ENCODE measurements at places on chromosomes 5 and 9.

DNA sequence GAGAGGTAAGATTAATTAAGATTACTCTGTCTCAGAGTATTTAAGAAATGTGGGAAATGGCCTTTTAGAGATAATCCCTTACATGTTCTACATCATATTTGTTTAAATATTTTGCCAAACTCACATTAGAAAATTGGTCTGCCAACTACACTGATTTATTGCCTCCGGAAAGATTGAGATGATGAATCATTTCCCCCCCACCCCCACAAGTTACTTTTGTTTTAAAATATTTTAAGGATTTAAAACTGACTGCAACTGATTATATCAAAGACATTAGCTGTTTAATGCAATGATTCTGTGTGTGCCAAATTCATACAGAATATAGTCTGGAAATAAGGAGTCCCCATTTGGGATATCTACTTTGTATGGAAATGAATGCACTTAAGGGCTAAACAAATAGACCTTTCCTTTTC lies 674.4 kb downstream of the PRR16 start:
- no peak for DNase-seq

- no peak for DNase-seq
These were observed 203.3 kb upstream of the CDH9 start for GRCh38 chr5:27241564-27242257.

GRCh38 chr5:78805474-78806124 lies 157.0 kb upstream of the LHFPL2 start:
- DNase-seq: no peak

DNA sequence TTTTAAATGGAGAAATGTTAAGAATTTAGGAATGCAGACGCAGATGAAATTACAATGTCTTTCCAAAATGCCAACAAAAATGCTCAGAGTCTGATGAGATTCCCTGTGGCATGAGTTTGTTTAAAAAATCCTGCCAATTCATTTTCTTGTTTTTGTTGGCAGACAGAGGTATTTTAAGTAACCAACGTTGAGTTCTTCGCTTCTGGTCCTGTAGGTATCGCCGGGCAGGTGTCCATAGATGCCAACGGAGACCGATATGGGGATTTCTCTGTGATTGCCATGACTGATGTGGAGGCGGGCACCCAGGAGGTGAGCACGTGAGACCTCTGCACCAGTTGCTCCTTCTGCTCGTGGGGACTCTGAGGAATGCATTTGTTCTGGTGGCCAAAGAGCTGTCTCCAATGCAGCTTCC lies 69.4 kb downstream of the NPR3 start:
- DNase-seq: no peak

- DNase-seq: no peak
These were observed 134.6 kb upstream of the ASTN2 start for GRCh38 chr9:117549444-117549843.

- no peak for DNase-seq
These were observed 35.7 kb upstream of the FBXW11 start for GRCh38 chr5:172042183-172042582.

GRCh38 chr9:131094622-131095021 lies 1.7 kb upstream of the AIF1L start:
- no peak for DNase-seq

DNA sequence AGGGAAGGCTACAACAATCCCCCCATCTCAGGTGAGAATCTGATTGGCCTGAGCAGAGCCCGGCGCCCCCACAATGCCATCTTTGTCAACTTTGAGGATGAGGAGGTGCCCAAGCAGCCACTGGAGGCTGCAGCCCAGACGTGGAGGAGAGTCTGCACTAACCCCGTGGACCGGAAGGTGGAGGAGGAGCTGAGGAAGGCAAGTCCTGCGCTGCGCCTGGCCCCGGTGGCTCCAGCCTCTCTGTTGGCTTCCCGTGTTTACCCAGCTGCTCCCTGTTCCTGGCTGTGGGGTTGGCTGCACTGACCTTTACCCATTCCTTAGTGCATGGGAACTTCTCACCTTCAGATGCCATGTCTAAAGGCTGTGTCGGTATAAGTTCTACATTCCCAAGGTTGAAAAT lies 11.0 kb upstream of the CEL start:
- DNase-seq: no peak

- DNase-seq: no peak
These were observed 215.1 kb upstream of the RPS23 start for GRCh38 chr5:82493221-82493620.

GRCh38 chr5:121833617-121834016 lies 18.1 kb upstream of the FTMT start:
- DNase-seq: no peak

GRCh38 chr5:123438244-123438643 lies 15.0 kb upstream of the CEP120 start:
- DNase-seq: no peak

GRCh38 chr9:85431339-85432102 lies 310.2 kb downstream of the AGTPBP1 start:
- DNase-seq: no peak

GRCh38 chr5:168407211-168407610 lies 79.1 kb upstream of the RARS1 start:
- DNase-seq: no peak

GRCh38 chr9:89926691-89927220 lies 321.9 kb downstream of the GADD45G start:
- DNase-seq: no peak

- no peak for DNase-seq
These were observed 3.7 kb upstream of the RAI14 start for GRCh38 chr5:34652466-34652865.

- DNase-seq: no peak
These were observed 15.8 kb downstream of the ISL1 start for GRCh38 chr5:51398875-51399642.

GRCh38 chr9:136848393-136849037 lies 694 bp upstream of the PHPT1 start:
- DNase-seq: no peak

Data from GDM1 (cell line).